ENCODE measurements at places on chromosomes 7 and 10. TPM values are rescaled to one million over a fixed set of nuclear protein-coding genes. Genes with fewer than 3 reads are reported as not detected.

Gene KIAA1549
- total RNA-seq = 6.2 TPM

Gene WNT2
- not detected for total RNA-seq

Gene GIMAP7
- not detected for total RNA-seq

Gene DDX50
- total RNA-seq = 33.6 TPM

Gene NRP1
- 78.6 TPM for total RNA-seq

Gene STAG3
- not detected for total RNA-seq

Gene AKR1C3
- 1,261 TPM for total RNA-seq

Gene NPVF
- not detected for total RNA-seq
